ENCODE measurements at places on chromosomes 16 and 17.

- no peak for DNase-seq
Observed at GRCh38 chr17:31400481-31400950, 9.0 kb downstream of the RAB11FIP4 start.

DNA sequence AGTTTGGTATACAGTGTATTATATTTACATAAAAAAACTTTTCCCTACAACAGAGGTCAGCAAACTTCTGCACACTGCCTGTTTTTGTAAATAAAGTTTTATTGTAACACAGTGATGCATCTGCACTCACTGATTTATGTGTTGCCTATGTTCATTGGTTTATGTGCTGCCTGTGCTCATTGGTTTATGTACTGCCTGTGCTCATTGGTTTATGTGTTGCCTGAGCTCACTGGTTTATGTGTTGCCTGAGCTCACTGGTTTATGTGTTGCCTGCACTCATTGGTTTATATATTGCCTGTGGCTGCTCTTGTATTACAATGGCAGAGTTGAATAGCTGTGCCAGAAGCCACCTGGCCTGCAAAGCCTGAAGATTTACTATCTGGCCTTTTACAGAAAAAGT is 81.6 kb downstream of the MYH11 start:
- DNase-seq = no peak

DNA sequence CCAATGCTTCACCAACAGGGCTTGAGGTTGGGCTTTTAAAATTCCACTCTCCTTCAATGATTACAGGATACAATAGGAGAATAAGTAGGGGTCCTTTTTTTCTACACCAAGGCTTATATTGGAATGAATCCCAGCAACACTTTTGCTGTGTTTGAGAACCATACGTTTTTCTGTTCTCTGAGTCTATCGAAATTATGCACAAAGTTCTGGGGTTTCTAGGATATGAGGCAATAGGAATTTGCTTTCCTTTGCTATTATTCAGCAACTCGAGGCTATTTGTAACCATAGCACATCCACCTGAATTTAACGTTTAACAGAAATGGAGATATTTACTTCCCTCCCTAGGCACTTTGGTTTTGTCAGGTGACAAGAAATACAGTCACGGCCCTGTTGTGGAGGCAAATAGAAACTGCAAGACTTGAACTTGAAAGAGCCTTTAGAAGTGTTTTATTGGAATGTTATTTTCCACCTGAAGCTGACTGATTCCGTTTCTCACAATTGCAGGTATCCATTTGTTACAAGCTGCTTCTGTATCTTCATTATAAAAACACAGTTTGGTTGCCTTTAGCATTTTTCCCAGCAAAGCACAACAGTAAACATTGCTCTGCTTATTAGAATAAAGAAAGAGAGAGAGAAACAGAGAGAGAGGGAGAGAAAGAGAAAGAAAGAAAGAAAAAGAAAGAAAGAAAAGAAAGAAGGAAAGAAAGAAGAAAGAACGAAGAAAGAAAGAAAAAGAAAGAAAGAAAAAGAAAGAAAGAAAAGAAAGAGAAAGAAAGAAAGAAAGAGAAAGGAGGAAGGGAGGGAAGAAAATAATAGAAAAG is 109.6 kb downstream of the HS3ST3A1 start:
- no peak for DNase-seq

- no peak for DNase-seq
Observed at GRCh38 chr17:27269974-27270373, 23.9 kb upstream of the WSB1 start.

DNA sequence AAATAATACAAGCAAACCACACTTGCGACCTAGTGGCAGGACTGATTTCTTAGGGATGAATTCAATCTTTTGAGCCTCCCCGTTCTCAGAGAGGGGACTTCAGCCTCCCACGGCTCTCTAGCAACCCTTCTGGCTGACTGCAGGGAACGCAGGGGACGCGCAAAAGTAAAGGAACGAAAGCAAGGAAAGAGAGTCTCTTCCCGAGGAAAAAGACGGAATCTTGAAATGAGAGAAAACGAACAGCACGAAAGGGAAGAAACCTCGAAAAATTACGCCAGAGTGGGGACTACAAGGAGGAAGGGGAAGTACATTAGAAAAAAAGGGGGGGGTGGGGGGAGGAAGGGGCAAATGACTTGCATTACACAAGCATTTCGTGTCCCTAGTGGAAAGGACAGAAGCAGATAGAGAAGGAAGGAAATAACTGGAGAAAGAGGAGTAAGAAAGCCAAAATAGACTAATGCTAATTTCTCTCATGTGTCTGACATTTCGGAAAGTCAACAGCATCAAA is 1.2 kb downstream of the GRB2 start:
- no peak for DNase-seq

- no peak for DNase-seq
Observed at GRCh38 chr17:72984145-72984925, 108.2 kb downstream of the SLC39A11 start.

- DNase-seq = no peak
Observed at GRCh38 chr17:18257268-18257981, 1.1 kb downstream of the FLII start.

GRCh38 chr17:65941356-65941899 is 250.5 kb downstream of the CEP112 start:
- DNase-seq = no peak

GRCh38 chr17:74478420-74479100 is 12.1 kb downstream of the CD300A start:
- DNase-seq = no peak

Measured in NCI-H1417 treated with DMSO at 0.1 percent for 48 hours (cell line).